Suprapubic skin (tissue), 4 donors: ENCODE measurements at places on chromosomes 7 and 10.

DNA sequence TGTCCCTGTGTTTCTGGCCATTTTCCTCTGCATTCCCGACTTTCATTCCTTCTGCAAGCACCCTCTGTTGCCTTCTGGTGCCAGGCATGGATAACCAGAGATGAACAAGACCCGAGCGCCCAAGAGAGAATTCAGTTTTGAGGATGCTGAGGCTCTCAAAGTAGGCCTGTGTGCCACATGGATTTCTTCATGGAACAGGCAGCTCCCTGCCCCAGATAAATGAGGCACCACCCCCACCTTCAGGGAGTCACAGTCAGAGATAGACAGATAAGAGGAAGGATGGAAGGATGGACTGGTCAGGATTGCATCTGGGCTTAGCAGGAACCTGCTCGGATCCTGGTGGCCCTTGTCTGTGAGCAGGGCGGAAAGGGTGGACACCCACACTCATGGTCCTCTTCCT lies 49.4 kb downstream of the ADCYAP1R1 start:
- no peak for DNase-seq

- no peak for DNase-seq
These were observed 200.3 kb downstream of the LSM5 start for GRCh38 chr7:32289651-32290414.

DNA sequence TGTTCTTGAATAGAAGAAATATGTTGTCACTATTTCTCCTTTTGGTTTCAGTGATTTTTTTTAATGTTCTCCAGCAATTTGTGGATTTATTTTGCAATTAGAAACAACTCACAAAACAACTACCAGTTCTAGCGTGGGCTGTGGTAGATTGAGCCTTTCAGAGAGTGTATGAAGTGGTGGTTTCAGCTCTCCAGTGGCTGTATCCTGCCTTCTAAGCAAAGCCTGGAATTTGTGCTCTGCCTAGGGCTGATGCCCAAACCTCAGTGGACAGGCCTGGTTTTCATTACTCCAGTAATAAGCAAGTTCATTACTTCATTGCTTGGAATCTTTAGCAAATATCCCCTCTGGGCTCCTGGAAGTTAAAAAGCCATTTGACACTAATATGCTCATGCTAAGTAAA lies 35.9 kb downstream of the APBB1IP start:
- DNase-seq, result no peak

DNA sequence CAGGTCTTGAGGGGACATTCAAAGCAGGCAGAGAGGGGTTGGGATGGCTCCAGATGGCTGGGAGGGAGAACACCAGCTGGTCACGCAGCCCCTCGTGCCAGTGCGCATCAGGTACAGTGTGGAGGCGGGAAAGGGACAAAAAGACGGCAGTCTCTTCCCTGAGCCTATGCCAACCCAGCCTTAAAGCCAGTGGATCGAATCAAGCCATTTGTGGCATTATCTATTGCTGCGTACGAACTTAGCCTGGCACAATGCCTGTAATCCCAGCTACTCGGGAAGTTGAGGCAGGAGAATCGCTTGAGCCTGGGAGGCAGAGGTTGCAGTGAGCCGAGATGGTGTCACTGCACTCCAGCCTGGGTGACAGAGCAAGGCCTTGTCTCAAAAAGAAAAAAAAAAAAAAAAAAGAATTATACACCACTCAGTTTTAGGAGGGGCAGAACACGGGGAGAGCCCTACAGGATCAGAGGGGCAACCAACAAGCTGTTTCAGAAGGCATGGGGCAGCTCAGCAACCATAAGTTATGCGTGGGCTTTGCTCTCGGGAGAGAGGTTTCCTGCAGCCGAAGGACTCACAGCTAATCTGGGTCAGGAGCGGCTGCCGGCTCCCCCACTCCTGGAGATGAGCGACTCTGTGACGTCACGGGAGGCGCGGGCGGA lies 356 bp upstream of the NDUFB2 start:
- peak; percentile 98 for DNase-seq

GRCh38 chr7:20532890-20533289 lies 82.6 kb upstream of the ABCB5 start:
- DNase-seq, result no peak

- no peak for DNase-seq
These were observed 111.7 kb upstream of the CDK13 start for GRCh38 chr7:39838326-39838725.

GRCh38 chr10:79241990-79242619 lies 105.2 kb upstream of the PPIF start:
- peak; percentile 86 for DNase-seq

DNA sequence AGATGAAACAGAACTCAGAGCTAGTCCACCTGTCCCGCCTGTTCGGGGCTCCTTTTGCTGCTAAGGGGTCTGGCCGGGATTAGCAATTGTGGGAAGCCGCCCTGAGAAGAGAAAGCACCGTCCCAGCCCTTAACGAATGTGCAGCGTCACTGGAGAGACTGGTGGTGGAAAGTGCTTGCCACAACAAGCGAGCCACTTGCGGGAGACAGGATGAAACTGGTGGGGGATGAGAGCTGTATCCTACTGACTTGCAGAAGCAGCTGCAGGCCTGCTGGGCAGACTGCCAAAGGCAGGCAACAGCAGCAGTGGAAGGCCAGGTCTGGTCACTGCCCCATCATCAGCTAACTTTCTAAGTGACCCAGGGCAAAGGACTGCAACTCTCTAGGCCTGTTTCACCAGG lies 95.4 kb downstream of the FAM53B start:
- DNase-seq, result no peak

DNA sequence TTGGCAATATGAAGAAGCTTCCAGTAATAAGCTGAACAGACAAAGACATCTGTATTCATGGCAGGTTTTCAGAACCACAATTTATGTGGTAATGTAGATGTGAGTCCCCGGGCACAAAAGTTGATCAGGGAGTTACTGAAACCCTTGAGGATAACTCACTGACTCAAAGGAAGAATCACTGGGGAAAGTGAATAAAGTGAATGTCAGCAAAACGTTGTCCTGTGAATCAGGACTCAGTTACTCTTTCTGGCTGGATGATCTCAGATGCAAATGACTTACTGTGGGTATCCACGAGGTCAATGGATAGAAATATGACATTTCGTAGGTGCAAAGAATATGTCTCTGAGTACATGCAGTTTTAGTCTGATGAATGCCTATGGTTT lies 172.8 kb upstream of the CTBP2 start:
- no peak for DNase-seq

GRCh38 chr7:100466653-100467605 lies 2.9 kb upstream of the SPACDR start:
- no peak for DNase-seq

DNA sequence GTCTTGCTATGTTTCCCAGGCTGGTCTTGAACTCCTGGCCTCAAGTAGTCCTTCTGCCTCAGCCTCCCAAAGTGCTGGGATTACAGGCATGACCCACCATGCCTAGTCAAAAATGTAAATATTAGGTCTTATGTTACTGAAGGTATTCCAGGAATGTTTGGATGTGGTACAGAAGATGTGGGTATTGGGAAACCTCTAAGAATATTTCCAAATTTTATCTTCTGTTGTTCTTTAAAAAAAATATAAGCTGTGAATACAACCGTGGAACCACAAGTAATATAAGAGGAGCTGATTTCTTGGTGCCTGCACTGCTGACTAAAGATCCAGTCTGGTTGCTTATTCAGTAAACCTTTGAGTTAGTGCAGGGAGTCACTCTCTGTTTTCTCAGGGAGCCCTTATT lies 178.3 kb downstream of the AUTS2 start:
- no peak for DNase-seq

GRCh38 chr7:2354939-2355704 lies 495 bp downstream of the EIF3B start:
- DNase-seq, result no peak

GRCh38 chr7:106384373-106384772 lies 99.6 kb upstream of the NAMPT start:
- DNase-seq, result no peak

- no peak for DNase-seq
These were observed 35.9 kb downstream of the DENND2A start for GRCh38 chr7:140604760-140605159.

- DNase-seq, result no peak
These were observed 1.2 kb downstream of the DBF4 start for GRCh38 chr7:87877366-87878040.

DNA sequence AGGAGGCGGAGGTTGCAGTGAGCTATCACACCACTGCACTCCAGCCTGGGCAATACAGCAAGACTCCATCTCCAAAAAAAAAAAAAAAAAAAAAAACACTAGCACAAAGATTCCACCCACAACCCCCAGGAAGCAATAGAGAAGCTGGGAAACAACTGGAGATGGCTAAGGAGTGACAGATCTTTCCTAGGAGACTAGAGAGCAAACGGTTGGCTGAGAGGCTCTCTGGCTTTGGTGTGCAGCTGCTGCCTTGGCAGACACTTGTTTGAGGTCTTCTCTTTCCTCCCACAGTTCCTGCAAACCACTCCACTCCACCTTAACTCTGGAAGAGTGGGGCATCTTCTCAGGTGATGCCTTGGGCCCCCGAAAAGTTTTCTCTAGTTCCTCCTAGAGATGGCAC lies 78.5 kb upstream of the LANCL2 start:
- no peak for DNase-seq

DNA sequence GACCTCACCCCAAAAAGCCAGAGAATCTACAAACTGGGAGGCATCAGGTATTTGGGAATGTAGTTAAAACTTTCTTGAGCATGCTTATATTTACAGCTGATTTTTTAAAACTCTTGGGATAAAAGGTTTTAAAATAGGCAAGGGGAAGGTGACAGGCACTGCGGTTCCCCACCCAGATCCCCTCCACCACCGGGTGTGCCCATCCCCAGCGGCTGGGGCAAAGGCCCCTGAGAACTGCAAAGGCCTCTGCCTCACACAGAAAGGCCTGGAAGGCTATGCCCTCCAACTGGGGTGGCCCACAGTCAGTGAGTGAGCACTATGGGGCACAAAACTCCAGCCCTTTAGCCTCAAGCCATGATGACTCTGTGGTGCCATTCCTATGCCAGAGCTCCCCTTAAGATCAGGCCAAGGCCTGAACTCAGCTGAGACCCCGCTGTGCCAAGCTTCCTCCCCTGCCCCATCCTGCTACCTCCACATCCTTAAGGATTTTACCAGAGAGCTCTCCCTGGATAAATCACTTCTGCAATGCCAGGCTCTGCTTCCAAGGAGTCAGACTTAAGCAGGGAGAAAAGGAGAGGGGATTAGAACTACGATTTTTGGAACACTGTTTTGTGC lies 299.1 kb downstream of the GRID1 start:
- no peak for DNase-seq

DNA sequence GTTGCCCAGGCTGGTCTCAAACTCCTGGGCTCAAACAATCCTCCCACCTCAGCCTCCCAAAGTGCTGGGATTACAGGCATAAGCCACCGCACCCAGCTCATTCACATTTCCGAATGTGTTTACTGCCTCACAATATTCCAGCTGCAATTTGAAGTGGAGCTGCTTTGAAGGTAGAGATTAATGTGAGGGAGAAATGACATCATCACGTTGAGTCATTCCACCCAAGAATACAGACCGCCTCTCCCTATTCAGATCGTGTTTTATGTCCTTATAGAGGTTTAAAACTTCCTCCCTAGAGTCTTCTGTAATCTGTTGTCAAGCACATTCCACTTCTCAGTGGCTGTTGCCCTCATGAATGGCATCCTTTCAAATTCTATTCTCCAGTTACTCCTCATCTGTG lies 100.4 kb upstream of the PDGFA start:
- DNase-seq, result no peak

GRCh38 chr10:120174491-120174890 lies 282.0 kb downstream of the SEC23IP start:
- no peak for DNase-seq

- DNase-seq, result no peak
These were observed 34.7 kb downstream of the PTPN12 start for GRCh38 chr7:77571801-77572200.

DNA sequence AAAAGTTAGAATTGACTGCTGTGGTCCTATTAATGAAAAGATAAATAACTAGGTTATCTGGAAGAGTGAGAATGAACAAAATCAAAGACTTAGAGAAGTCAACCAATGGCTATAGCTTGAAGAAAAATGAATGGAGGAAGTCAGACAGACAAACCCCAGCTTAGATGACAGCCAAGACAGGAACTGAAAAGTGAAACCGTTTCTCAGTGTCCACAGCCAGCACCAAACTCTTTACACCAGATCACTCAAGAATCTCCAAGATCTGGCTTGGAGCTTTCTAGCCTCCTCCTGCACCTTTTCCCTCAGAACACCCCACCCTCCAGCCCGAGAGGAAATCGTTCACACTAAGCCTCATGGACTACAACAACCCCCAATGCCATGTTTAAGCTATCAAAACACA lies 167.0 kb downstream of the SFMBT2 start:
- no peak for DNase-seq
